DMS79 (cell line): ENCODE measurements at places on chromosomes 6 and 20.

GRCh38 chr6:111805511-111806164 is 67.6 kb downstream of the FYN start:
- peak; percentile 69 for DNase-seq

- DNase-seq: no peak
Observed at GRCh38 chr6:90993770-90994169, 406.9 kb upstream of the MAP3K7 start.

DNA sequence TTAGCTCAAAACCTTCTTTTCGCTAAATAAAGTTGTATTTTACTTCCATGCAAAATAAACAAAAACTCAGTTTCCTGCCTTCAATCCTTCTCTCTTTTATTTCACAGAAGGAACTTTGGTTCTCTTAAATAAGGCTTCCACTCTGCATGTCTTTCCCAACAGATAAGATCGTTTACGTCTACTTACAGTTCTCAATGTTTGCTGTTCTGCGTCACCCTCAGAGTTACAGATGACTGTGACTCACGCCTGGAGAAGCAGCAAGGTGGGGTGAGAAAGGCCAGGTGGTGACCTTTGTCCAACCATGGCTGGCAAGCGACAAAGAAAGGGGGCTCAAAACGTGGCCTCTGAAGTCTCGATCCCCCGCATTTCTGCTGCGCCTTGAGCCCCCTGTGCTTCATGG is 51.4 kb upstream of the RPS6KA2 start:
- no peak for DNase-seq

DNA sequence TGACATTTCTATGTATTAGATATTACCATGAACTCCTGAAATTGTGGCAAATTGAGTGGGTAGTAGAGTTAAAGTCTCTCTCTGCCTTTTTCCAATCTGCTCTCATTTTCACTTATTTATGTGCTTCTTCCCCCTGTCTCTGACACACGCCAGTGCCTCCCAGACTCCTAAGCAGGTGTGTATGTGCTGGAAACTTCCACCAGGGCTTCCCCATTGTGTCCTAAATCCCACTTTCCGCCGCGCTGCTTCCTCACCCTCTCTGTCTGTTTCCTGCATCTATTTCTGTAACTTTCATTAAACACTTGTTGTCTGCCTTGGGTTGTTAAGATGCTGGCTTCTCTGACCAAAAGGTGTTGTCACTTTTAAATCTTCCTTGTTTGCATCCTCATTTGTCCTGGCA is 97.6 kb upstream of the HDGFL1 start:
- DNase-seq: no peak
